ENCODE measurements at places on chromosomes 3 and 15. TPM values are rescaled to one million over a fixed set of nuclear protein-coding genes. Genes with fewer than 3 reads are reported as not detected.

PRRT3 gene
- 5.4 TPM for total RNA-seq

FEZF2 gene
- not detected for total RNA-seq

ISG20 gene
- 4.8 TPM for total RNA-seq

PLIN1 gene
- total RNA-seq: 0.50 TPM

MYO5C gene
- total RNA-seq: 0.58 TPM

CHRNA5 gene
- 1.5 TPM for total RNA-seq

FSTL1 gene
- 752 TPM for total RNA-seq
